ENCODE measurements at places on chromosomes 11 and 22.

DNA sequence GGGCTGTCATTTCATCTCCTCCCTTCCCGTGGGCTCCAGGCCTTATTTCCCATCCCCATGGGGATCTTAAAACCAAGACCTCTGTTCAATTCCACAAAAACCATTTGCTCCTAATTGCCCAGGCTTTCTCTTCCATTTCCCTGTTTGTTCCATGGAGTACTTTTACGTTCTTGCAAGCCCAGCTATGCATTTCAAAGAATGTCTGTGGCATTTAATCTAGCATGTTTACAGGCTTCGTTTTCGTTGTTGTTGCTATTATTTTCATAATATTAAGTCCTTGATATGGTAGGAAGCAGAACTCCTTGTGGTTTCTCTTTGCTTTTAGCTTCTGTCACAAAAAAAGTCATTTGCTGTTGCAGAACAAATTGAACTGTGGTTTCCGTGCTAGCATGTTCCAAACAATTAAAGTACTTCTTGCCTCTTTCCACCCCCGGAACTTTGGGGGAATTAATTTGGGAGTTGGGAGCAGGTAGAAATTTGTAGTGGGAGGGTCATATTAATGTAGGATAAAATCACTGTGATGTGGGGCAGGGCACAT, 68.1 kb upstream of the SLC22A12 start:
- DNase-seq = no peak

GRCh38 chr22:47071078-47071806, 308.8 kb downstream of the TBC1D22A start:
- no peak for DNase-seq

GRCh38 chr11:128934351-128934750, 8.3 kb downstream of the TP53AIP1 start:
- no peak for DNase-seq

- DNase-seq = no peak
Measured at GRCh38 chr11:1473786-1474185, 12.8 kb downstream of the MOB2 start.

GRCh38 chr11:111586388-111586831, 15.8 kb upstream of the SIK2 start:
- no peak for DNase-seq

DNA sequence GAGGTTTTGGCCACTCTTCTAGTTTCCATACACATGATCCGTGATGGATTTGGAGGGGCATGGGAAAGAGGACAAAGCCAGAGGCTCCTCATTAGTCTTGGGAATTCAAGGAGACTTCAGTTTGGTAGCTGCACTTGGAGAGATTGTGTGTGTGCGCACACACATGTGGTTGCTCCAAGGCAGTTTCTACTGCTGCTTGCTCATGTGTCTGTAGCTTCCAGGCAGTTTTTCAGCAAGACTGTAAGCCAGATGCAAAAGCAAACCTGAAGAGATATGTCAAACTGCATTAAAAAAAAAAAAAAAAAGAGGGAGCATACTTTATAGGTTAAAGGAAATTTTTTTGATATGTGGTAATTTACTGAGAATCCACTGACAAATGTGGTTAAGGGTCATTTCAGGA, 95.7 kb downstream of the OSBP2 start:
- no peak for DNase-seq

DNA sequence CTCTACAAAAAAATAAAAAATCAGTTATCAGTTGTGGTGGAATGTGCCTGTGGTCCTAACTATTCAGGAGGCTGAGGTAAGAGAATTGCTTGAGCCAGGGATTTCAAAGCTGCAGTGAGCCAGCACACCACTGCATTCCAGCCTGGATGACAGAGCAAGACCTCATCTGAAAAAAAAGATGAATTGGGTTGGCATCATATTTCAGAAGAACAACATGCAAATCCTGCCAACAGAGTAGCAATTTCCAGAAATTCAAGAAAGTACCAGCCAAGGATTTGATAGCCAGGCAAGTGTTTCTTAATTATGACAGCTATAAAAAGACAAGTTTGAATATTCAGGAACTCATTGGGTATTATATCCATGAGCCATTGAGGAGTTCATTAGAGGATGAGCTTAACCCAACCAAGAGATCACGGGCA, 75.2 kb downstream of the USP47 start:
- DNase-seq = peak; percentile 47

DNA sequence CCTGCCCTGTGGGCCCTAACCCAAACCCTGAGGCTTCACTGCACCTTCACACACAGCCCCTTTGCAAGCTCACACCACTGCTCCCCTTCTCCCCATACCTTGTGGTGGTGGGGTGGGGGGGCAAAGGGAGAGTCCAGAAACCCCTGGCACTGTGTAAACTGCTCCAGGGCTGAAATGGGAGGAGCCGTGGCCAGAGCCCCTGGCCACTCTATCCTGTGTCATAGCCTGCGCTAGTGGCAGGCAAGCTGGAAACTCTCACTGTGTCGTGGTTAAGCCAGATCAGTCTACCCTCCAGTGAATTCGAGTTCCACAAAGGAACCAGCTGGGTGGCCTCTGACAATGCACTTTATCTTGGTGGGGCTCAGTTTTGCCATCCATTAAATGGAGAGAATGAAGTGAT, 8.4 kb upstream of the SYT13 start:
- no peak for DNase-seq

- DNase-seq = no peak
Measured at GRCh38 chr11:32613500-32614151, 30.0 kb downstream of the EIF3M start.

DNA sequence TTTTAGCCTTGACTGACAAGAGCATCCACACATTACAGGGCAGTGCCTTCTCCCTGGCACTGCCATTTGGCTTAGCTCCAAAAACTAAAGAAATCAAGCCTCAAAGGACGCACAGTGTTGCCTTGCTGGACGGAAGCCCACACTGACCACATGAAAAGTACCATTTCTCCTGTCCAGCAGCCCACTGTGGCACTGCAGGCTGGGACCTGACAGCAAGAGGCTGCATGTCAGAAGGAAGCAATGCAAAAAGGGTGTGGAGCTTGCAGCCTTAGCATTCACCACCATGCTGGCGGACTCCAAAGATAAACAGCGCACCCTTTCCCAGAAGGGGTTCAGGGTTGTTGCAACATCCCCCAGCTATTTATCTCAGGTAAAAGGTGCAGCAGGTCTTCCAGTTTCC, 109.3 kb upstream of the BMAL1 start:
- DNase-seq = no peak

GRCh38 chr11:97325693-97326092, 935.9 kb downstream of the JRKL start:
- no peak for DNase-seq

DNA sequence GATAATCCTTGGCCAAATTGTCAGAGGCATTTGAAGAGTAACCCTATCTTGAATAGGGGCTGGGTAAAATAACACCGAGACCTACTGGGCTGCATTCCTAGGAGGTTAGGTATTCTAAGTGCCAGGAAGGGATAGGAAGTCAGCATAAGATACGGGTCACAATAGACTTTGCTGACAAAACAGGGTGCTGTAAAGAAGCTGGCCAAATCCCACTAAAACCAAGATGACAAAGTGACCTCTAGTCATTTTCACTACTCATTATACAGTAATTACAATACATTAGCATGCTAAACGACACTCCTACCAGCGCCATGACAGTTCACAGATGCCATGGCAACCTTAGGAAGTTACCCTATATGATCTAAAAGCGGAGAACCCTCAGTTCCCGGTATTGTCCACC, 964 bp upstream of the REXO2 start:
- no peak for DNase-seq

GRCh38 chr11:7969756-7970646, 4.8 kb upstream of the NLRP10 start:
- no peak for DNase-seq

GRCh38 chr11:124657904-124658303, 15.6 kb downstream of the SIAE start:
- DNase-seq = peak; percentile 42

DNA sequence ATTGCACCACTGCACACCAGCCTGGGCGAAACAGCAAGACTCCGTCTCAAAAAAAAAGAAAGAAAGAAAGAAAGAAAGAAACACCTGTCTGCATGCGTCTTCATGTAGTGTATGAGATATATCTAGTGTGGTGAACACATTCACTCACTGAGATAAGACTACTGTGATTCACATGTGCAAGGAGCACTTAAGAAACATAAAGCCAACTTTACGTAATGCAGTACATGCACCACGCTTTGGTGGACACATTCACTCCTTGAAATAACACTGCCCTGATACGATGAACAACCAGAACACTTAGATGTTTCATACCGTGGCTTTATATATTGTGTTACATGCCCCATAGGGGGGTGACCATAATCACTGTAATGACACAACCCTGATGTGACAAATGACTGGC, 96.0 kb downstream of the MICAL3 start:
- DNase-seq = no peak

- no peak for DNase-seq
Measured at GRCh38 chr11:2891326-2892214, 6.0 kb upstream of the CDKN1C start.

DNA sequence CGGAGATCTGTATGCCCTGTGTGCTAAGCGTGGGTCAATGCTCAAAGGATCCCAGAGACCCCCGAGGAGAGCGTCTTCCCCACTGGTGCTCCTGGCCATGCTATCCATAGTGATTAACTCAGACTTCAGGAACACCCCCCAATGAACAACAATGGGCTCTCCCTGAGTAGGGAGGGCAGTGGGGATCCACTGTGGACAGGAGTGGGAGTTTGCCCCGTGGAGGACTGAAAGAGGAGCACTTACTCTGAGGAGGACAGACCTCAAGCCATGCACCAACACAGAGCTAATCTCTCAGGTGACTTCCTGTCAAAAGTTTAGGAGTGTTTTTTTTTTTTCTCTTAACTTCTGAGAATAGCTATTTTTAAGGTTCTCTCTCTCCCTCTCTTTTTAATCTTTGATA, 24.4 kb downstream of the SLC1A2 start:
- no peak for DNase-seq

DNA sequence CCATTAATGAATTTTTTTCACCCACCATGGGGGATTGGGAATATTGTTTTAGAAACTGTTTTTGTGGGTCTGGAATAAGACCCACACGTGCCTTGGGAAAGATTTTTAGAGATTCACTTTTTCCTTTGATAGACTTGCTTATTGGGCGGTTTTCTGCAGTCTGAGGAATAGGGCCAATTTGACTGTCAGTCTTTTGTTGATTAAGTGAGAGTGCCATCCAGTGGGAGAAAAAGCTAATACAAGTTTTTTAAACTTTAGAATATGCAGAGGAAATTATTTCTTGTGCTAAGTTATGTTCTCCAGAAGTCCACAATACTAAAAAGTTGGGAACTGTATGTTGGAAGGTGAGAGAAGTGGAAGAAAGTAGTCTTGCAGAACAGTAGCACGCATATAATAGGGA, 56.1 kb downstream of the PRMT3 start:
- DNase-seq = no peak

DNA sequence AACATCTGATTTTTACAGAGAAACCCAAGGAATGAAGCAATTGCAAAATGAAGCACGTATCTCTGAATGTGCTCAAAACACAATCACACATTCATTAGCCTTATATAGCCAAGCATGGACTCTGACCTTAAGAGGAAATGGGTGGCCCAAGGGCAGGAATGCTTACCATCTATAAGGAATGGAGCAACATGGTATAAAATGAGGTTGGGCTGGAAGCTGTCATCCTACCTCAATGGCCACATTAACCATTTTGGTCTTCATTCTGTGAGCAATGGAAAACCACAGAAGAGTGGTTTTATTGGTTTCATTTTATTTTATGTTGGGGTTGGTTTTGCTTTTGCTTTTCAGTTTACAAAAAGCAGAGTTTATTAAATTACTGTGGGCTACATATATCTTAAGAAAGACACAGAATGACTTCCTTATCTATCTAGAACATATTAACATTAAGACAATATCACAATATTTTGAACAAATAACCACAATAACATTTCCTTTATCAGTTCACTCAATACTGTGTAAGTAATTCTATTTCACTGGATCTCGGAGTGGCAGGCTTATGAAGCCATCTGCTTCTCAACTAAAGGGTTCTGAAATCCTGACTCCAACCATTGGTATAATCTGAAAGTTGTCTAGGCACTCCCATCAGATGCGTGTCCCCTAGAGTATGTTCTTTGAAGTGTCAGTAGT, 10.8 kb upstream of the MS4A13 start:
- DNase-seq = no peak

DNA sequence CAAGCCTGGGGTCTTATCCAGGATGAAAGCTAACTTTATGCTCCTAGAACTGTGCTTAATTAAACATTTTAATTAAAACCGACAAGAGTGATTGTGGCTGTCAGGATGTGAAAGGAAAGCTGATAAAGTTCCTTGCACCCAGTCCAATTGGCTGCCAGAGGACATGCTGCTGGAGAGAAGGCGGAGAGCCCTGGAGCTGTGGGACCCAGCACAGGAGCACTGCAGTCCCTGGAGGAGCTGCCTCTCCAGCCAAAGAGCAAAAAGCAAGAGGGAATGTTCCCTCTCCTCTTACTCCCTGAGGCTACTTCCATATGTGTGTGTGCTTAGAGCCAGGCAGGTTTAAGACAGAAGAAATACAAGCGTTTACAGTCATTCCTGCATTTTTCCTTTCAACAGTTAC, 118.6 kb downstream of the OPCML start:
- DNase-seq = no peak

DNA sequence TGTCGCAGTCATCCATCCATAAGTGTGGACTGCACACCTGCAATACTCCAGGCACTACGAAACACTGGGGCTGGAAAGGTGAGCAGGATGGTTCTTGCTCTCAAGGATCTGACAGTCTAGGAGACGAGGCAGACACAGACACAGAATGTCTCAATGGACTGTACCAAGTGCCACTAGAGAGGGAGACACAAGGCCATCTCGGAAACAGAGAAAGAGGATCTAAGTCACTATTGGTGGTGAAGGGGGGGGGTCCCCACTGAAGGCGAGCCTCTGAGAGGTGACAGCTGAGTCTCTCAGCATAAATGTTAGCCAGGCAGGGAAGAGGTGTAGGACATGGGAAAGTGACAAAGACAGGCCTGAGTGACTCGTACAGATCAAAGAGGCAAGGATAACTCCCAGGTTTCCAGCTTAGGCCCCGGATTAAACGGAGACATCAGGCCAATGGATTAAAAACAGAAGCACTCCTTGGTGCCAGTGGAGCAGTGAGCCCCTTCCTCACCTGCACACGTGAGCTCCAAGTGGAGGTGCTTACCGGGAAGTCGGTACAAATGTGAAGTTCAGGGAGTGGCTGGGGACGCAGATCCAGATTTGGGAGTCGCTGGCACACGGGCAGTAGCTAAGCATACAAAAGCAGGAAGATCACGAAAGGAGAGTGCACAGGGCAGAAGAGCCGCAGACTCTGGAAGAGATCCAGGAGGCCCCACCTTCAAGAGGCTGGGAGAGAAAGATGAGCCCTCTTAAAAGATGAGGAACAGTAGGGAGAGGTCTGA, 117.2 kb downstream of the MICAL3 start:
- DNase-seq = no peak

- DNase-seq = no peak
Measured at GRCh38 chr22:42596863-42597530, 17.7 kb downstream of the POLDIP3 start.

- no peak for DNase-seq
Measured at GRCh38 chr11:34245041-34245440, 112.8 kb downstream of the ABTB2 start.

All from astrocyte of the cerebellum (primary cell).